ENCODE measurements at places on chromosomes 16 and 17.

- DNase-seq: no peak
Observed at GRCh38 chr17:56149266-56150036, 3.8 kb upstream of the ANKFN1 start.

DNA sequence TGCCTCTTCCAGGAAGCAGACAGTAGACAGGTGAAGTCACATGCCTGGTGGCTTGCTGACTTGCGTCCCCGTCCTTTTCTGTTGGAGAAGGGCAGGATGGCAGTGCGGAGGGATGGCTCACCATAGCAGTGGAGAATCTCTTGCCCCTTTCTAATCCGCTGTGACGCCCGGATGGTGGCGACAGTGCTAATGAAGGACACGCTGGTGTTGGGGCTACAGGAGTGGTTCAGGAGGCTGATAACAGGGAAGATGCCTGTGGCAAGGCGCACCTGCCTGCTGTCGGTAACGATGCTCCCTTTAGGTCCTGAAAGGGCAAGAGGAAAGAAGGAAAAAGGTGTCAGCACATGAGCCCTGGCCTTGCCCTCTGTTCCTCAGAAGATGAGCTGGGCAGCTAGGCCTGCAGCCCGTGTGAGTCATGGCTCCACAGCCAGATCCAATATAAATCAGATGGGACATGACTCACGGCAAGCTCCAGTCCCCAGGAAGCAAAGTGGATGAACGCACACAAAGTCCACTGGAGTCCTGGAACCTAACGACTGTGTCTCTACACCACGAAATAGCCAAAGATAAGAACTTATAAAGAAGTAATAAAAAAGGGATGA lies 25.5 kb downstream of the SERPINF1 start:
- no peak for DNase-seq

DNA sequence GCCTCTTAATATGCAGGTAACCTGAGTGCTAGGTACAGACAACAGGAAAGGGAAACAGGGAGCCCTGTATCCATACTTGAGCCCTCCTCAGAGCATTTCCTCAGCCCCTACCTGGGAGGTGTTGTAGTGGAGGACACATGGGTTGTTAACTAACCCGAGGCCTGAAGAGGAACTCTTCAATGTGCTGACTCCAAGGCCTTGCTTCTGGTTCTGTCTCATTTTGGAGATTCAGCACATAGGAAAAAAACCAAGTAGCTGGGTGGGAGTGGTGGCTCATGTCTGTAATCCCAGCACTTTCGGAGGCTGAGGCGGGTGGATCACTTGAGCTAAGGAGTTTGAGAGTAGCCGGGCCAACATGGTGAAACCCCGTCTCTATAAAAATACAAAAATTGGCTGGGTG lies 24.8 kb downstream of the SNX11 start:
- no peak for DNase-seq

- no peak for DNase-seq
Observed at GRCh38 chr16:67672739-67673662, 6.4 kb downstream of the C16orf86 start.

- DNase-seq: no peak
Observed at GRCh38 chr17:32773856-32774694, 102.8 kb downstream of the MYO1D start.

GRCh38 chr16:78385086-78385805 lies 285.8 kb downstream of the WWOX start:
- no peak for DNase-seq

DNA sequence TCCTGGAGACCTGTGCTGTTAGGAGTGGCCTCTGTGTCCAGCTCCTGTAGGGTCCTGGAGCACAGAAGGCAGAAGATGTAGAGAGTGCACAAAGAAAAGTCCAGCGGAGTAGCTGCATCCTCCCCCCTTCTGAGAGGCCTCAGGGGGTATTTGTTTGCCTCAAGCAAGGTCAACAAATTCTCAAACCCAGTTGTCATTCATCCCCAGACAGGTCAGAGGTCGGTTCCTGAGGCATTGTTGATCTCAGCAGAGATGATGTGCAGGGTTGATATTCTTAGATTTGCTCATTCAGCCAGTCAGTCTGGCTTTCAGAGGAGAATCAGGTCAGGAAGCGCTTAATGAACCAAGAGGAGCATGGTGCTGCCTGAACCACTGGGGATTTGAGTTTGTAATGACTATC lies 8.3 kb upstream of the RBFOX1 start:
- DNase-seq: no peak

DNA sequence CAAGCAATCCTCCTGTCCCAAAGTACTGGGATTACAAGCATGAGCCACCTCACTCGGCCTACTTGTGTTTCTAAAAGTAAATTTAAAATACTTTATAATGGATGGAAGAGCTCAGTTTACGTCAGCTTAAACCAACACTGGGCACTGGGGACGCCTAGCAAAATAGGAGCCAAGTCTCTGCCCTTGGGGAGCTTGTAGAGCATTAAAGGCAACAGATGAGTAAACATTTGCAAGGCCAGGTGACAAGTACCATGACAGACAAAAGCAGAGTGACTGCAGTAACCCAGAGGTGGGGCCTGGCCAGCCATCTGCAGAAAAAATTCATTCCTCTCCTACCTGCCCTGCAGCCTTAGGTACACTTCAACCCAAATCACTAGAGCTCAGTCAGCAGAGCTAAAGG lies 12.1 kb upstream of the NLK start:
- DNase-seq: no peak

DNA sequence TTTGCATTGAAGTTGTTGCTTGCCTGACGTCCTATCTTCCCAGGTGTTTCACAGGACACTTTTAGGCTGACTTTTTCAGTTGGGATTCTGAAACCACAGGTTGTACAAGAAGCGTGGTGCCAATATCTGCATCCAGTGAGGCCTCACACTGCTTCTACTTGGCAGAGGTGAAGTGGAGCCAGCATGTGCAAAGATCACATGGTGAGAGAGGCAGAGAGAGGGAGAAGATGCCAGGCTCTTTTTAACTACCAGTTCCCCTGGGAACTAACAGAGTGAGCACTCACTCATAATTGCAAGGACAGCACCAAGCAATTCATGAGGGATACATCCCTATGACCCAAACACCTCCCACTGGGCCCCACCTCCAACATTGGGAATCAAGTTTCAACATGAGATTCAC lies 5.8 kb upstream of the ABCA6 start:
- no peak for DNase-seq

GRCh38 chr17:49494986-49495841 lies at the start of gene NGFR:
TSS of gene NGFR (plus strand) at chr17:49495293. CDS start at chr17:49495418, 125 bp downstream.
- peak; percentile 46 for DNase-seq

- no peak for DNase-seq
Observed at GRCh38 chr17:565521-565920, 149.1 kb downstream of the VPS53 start.

GRCh38 chr16:10076037-10076436 lies 106.2 kb downstream of the GRIN2A start:
- DNase-seq: no peak

DNA sequence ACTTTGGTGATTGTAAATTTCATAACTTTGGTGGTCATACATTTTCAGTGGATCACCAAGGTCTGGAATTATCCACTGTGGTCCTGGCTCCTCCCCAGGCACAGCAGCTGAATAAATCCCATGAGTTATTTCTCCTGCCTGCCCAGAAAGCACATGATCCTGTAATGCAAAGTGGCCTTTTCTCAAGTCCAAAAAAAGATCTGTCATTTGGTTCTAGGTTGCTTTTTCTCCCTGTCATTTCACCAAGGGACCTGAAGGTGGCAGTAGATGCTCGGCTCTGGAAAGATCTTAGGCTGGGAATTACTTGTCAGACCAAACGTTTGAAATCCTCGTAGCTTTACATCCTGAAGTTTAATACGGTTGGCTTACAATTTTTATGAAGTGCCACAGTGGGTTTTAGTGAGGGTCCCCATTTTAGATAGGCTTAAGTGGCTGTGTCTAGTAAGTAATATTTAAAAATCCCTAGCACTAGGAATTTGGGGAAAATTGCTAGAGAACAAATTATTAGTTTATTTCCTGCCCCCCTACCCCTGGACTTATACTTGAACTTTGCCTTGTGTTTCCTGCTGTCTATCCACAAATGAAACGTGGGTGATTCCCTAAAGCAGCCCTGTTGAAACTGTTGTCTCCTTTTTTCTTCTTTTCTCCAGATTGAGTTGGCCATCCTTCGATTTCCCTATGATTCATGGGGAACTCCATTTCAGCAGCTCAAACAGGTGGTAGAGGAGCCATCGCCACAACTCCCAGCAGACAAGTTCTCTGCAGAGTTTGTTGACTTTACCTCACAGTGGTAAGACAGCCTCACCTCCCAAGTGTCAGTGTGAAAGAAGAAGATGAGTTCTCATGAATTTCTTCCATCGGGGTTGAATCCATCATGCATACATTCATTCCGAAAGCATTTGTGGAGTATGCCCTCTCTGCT lies 111.7 kb downstream of the MAP2K6 start:
- peak; percentile 40 for DNase-seq

DNA sequence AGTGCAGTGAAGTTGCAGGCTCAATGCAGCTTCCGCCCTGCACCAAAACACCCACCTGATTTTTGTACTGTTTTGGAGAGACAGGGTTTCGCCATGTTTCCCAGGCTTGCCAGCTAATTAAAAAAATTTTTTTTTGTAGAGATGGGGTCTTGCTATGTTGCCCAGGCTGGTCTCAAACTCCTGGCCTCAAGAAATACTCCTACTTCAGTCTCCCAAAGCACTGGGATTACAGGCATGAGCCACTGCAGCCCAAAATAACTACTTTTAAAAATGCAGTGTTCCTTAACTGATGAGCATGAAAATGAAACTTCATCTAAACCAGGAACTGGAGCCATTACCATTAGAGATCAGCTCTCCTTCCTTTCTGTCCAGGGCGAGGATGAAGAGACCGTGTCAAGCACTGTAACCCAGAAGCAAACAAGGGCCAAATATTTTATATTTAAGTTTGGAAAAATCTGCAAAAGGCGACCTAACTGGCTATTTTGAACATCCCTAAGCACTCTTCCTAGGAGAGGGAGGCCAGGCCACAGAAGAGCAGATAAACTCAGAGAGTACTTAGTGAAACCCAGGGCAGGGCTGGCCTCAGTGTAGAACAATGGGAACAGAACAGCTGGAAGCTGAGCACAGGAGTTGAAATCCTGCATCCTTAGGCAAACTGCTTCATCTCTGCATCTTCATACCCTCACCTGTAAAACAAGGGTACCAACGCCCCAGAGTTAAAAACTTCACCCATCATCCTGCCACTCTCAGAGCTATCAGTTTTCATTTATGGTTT lies 24.0 kb downstream of the CREBBP start:
- DNase-seq: no peak

- no peak for DNase-seq
Observed at GRCh38 chr17:55086635-55087058, 118.1 kb downstream of the STXBP4 start.
